Upper lobe of left lung (tissue), 6 donors: ENCODE measurements at places on chromosomes 6 and 20. TPM values are rescaled to one million over a fixed set of nuclear protein-coding genes. Genes with fewer than 3 reads are reported as not detected.

DNA sequence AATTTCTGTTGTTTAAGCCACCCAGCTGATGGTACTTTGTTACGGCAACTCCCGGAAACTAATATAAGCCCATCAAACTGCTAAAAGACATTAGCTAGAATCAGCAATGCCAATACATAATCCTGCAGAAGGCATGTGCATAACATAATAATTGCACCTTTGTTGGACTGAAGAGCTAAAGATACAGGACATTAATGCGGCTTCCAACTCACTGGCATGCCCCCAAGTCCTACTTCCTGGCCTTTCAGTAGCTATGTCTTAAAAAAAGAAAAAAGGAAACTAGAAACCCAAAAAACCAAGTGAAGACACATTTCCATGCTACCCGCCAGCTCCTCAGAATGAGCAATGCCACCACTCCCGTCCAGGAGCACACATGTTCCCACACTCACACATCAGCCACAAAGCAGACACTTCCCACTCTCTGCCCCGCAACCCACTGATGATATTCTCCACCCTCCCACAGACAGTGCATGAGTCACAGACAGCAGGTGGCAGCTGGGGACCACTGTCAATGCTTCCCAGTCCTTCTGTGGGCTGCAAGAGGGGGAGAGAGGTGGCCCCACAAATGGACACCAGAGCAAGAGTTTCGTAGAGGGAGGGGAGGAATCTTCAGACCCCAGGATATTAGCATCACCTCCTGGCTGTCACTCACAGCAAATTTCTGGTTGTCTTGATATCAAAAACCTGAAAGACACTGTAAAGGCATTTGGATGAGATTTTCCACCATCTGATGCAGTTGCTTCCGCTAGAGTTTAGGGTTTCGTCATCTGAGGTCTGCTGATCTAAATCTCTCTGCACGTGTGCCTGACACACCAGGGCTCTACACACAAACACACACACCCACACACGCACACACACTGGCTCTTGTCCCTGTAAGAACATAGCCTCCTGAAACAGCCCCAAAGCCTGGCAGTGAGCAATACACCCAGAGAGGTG lies 32.8 kb downstream of the GFOD1 start:
- H3K4me3 ChIP-seq = no peak overlapping the region
- peaks cover 11% of the 10 kb centered on the region for H3K36me3 ChIP-seq
- no peak for DNase-seq
- H3K27ac ChIP-seq = peak overlapping the region; percentile 72
- H3K27me3 ChIP-seq = no peaks in the 10 kb centered on the region

DNA sequence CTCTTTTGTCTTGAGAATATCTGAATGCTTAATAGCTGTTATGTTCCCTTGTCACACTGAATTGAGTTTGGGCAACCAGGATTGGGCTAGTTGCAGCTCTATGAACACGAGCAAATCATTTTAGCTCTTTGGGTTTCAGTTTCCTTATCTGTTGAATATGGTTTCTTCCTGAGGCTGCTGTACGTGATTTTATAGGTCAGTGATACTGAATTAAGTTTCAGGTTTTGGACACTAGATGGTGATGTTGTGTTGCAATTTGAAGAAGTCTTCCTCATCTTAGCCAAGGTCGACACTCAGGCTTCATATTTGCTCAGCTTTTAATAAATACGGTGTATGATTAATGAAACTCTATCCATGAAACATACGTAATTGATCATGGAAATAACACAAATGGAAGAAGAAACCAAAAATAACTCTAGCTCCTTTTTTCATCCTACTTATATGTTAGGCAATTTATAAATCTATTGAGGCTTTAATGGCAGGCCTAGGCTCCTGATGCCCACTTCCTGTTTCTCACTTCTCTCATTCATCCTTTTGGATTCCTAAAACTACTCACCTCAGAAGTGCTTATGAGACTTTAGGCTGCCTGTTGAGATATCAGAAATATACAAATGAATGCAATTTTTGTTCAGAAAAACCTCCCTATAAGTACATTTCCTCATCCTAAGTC lies 354.1 kb upstream of the MAP3K7 start:
- no peaks in the 10 kb centered on the region for H3K36me3 ChIP-seq
- no peak overlapping the region for H3K4me3 ChIP-seq
- no peak overlapping the region for H3K27ac ChIP-seq

DNA sequence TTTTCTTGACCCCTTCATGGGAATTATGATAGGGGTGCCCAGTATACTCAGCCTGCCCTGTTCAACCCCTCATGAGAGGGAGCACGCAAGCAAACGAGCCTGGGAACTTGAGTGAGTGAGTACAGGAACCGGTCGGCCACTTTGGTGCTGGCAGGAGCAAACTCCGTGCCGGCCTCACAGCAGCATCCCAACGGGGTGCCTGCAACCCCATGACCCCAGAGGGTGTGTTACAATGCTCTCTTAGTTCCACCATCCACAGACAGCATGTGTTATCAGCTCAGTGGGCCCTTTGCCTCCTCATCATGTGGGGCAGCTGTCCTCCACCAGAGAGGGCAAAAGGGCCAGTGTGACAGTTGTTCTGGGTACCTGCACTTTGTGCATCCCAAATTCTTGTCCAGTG lies 289.8 kb downstream of the FRK start:
- H3K27me3 ChIP-seq = no peaks in the 10 kb centered on the region
- no peaks in the 10 kb centered on the region for H3K4me1 ChIP-seq
- no peak overlapping the region for H3K4me3 ChIP-seq
- no peak for DNase-seq
- no peak overlapping the region for H3K27ac ChIP-seq
- H3K36me3 ChIP-seq = no peaks in the 10 kb centered on the region

- H3K27ac ChIP-seq = peak overlapping the region; percentile 96
- H3K4me1 ChIP-seq = peaks cover 27% of the 10 kb centered on the region
- no peaks in the 10 kb centered on the region for H3K27me3 ChIP-seq
- no peaks in the 10 kb centered on the region for H3K36me3 ChIP-seq
- no peak for DNase-seq
- no peak overlapping the region for H3K4me3 ChIP-seq
Measured at GRCh38 chr6:3353213-3353903, 94.6 kb downstream of the PSMG4 start.

GRCh38 chr6:3530515-3530914 lies 73.7 kb upstream of the SLC22A23 start:
- H3K36me3 ChIP-seq = no peaks in the 10 kb centered on the region
- DNase-seq = no peak
- no peak overlapping the region for H3K27ac ChIP-seq
- no peaks in the 10 kb centered on the region for H3K27me3 ChIP-seq
- no peaks in the 10 kb centered on the region for H3K4me1 ChIP-seq
- H3K4me3 ChIP-seq = no peak overlapping the region

- H3K36me3 ChIP-seq = peaks cover 9% of the 10 kb centered on the region
- H3K4me1 ChIP-seq = no peaks in the 10 kb centered on the region
- DNase-seq = no peak
- H3K27ac ChIP-seq = peak overlapping the region; percentile 45
- H3K4me3 ChIP-seq = no peak overlapping the region
Measured at GRCh38 chr20:24953209-24953575, 4.1 kb downstream of the CST7 start.

GRCh38 chr6:127347178-127347577 lies 3.8 kb upstream of the ECHDC1 start:
- no peaks in the 10 kb centered on the region for H3K27me3 ChIP-seq
- H3K4me3 ChIP-seq = no peak overlapping the region
- no peak for DNase-seq
- H3K27ac ChIP-seq = peak overlapping the region; percentile 76
- H3K4me1 ChIP-seq = peaks cover 22% of the 10 kb centered on the region

- no peak overlapping the region for H3K27ac ChIP-seq
- H3K36me3 ChIP-seq = no peaks in the 10 kb centered on the region
- H3K4me3 ChIP-seq = no peak overlapping the region
- H3K4me1 ChIP-seq = no peaks in the 10 kb centered on the region
- DNase-seq = peak; percentile 83
Measured at GRCh38 chr6:142474531-142475289, 172.9 kb downstream of the ADGRG6 start.

- DNase-seq = no peak
- peak overlapping the region; percentile 82 for H3K4me3 ChIP-seq
- H3K4me1 ChIP-seq = peaks cover 73% of the 10 kb centered on the region
- no peaks in the 10 kb centered on the region for H3K27me3 ChIP-seq
- H3K27ac ChIP-seq = peak overlapping the region; percentile 99
- H3K36me3 ChIP-seq = no peaks in the 10 kb centered on the region
Measured at GRCh38 chr6:4020822-4021132, 58.2 kb downstream of the FAM217A start.

GRCh38 chr20:35756404-35756803 lies 14.3 kb upstream of the RBM39 start:
- no peak overlapping the region for H3K27ac ChIP-seq
- H3K4me1 ChIP-seq = no peaks in the 10 kb centered on the region
- H3K27me3 ChIP-seq = no peaks in the 10 kb centered on the region
- no peak for DNase-seq

- H3K36me3 ChIP-seq = no peaks in the 10 kb centered on the region
- no peak overlapping the region for H3K27ac ChIP-seq
- H3K4me1 ChIP-seq = no peaks in the 10 kb centered on the region
- DNase-seq = no peak
- no peaks in the 10 kb centered on the region for H3K27me3 ChIP-seq
Measured at GRCh38 chr20:9985773-9986172, 49.0 kb upstream of the ANKEF1 start.

DNA sequence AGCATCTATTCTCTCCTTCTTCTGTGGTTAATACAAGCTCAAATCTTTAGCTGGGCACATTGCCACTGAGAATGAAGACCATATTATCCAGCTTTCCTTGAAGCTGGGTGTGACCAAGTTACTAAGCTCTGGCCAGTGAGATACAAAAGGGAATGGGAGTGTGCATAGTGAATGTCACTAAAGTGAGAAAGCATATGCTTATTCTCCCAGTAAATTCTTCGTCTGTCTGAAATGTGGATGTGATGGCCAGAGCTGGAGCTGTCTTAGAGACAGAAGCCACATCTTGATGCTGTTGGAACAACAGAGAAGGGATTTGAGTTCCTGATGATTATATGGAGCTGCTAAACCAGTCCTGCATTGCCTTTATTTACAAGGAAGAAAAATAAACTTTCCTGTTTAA lies 60.1 kb downstream of the SESN1 start:
- H3K4me3 ChIP-seq = no peak overlapping the region
- H3K4me1 ChIP-seq = no peaks in the 10 kb centered on the region
- no peak for DNase-seq

DNA sequence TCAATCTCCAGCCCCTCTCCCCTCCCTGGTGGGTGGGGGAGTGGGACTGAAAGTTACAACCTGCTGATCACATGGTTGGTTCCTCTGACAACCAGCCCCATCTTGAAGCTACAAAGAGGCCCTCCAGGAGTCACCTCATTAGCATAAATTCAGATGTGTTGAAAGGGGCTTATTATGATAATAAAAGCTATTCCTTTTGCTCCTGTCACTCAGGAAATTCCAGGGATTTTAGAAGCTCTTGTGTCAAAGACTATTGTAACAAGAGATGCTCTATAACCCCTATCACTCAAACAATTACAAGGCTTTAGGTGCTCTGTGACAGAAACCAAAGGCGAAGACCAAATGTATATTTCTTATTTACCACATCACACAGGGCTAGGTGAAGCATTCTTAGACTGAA lies 30.1 kb upstream of the MBOAT1 start:
- no peaks in the 10 kb centered on the region for H3K36me3 ChIP-seq
- no peaks in the 10 kb centered on the region for H3K27me3 ChIP-seq
- no peaks in the 10 kb centered on the region for H3K4me1 ChIP-seq
- no peak overlapping the region for H3K4me3 ChIP-seq

DNA sequence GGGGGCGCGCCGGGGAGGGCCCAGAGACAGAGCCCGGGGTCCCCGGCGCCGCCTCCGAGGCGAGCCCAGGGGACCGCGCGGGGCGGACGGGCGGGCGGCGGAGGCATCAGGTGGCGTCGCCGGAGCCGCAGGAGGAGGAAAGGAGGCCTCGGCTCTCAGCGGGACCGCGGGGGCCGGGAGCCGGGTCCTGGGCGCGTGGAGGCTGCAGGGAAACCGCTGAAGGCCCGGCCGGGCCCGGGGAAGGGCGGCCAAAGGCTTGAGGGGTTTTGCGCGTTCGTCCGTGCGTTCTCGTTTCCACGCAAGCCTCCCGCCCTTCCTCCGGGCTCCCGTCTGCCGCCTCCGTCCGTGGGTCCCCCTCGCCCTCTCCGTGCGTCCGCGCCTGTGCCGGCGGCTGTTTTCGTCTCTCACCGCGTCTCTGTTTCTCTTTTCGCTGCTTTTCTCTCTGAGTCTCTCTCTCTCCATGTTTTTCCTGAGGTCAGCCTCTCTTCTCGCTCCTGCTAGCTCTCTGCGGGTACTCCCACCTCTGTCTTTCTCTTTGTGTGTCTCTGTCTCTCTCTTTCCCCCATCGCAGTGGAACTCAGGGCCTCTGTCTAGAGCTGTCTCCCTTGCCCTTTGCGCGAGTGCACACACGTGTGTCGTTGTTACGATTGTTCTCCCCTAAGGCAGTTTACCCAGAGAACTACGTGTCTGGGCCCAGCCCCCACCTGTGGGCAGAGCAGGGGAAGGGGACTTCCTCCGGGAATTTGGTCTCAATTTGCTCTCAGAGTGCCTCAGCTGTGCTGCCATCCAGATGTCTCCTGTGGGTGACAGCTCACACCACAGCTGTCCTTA lies 2.1 kb downstream of the IRF4 start:
- DNase-seq = no peak
- no peak overlapping the region for H3K27ac ChIP-seq
- H3K36me3 ChIP-seq = no peaks in the 10 kb centered on the region

DNA sequence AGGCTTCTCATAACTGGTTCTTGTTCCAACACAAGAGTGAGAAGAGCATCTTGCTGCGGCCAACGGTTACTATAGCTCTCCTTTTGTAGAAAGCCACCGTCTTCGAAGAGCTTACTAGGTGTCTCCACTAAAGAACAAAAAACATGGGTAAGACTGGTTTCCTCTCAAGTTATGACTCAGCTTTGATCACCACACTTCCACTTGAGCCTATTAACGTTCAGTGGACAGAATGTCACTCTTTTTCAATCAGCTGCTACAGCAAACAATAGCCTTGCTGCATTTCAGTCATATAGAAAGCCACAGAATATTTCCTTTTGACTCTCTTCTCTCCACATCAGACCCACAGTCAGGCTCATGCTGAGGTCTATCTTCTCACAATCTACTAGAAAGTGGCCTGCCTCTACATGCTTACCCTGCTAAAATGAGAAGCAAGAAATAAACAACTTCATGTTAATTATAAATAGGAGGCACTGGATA lies 243.5 kb upstream of the PREP start:
- no peak for DNase-seq
- no peaks in the 10 kb centered on the region for H3K36me3 ChIP-seq
- H3K4me1 ChIP-seq = peaks cover 4% of the 10 kb centered on the region
- no peaks in the 10 kb centered on the region for H3K27me3 ChIP-seq
- H3K27ac ChIP-seq = no peak overlapping the region

GRCh38 chr6:69542494-69542893 lies 254.3 kb downstream of the LMBRD1 start:
- no peaks in the 10 kb centered on the region for H3K27me3 ChIP-seq
- H3K4me1 ChIP-seq = no peaks in the 10 kb centered on the region
- no peak overlapping the region for H3K4me3 ChIP-seq
- H3K36me3 ChIP-seq = no peaks in the 10 kb centered on the region

DNA sequence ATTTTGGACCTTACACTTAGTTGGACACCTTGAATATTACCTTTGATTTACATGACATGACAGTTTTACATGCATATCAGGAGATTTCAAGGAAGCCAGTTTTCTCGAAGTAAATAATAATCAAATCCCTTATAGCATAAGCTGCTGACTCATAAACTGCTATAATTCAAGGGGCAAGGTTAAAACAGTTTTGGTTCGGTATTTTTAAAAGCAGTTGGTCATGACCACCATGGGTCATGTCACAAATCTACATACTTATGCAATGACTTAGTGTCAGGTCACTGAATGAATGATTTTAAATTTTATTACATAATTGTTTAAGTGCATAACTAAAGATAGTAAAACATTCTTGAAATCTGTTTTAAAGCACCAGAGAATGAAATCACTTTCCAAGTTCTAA lies 158.0 kb downstream of the DST start:
- H3K36me3 ChIP-seq = peaks cover 72% of the 10 kb centered on the region
- H3K4me1 ChIP-seq = no peaks in the 10 kb centered on the region
- H3K27me3 ChIP-seq = no peaks in the 10 kb centered on the region

PPARD gene
- 20.7 TPM for total RNA-seq

OOEP gene
- not detected for total RNA-seq

GRM1 gene
- 0.10 TPM for total RNA-seq

KIF13A gene
- total RNA-seq = 47.5 TPM
